ENCODE measurements at places on chromosomes 12 and 14.

DNA sequence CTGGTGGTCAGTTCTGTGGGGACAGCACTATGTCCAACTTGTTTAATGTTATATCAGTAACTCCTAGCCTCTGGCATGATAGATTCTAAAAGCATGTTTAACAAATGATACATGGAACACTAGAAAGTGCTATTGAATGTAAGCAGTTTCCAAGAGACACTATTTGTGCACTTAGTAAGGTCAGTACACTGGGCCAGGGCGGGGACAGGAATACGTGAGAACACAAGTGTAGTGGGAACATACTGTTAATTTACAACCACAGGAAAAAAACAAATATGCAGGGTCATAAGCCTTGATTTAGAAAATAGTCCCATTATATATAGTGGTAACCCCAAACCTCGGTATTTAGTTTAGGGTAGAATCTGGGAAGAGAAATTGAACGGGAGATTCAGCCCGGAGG lies 88.9 kb upstream of the SLC38A2 start:
- DNase-seq: no peak

DNA sequence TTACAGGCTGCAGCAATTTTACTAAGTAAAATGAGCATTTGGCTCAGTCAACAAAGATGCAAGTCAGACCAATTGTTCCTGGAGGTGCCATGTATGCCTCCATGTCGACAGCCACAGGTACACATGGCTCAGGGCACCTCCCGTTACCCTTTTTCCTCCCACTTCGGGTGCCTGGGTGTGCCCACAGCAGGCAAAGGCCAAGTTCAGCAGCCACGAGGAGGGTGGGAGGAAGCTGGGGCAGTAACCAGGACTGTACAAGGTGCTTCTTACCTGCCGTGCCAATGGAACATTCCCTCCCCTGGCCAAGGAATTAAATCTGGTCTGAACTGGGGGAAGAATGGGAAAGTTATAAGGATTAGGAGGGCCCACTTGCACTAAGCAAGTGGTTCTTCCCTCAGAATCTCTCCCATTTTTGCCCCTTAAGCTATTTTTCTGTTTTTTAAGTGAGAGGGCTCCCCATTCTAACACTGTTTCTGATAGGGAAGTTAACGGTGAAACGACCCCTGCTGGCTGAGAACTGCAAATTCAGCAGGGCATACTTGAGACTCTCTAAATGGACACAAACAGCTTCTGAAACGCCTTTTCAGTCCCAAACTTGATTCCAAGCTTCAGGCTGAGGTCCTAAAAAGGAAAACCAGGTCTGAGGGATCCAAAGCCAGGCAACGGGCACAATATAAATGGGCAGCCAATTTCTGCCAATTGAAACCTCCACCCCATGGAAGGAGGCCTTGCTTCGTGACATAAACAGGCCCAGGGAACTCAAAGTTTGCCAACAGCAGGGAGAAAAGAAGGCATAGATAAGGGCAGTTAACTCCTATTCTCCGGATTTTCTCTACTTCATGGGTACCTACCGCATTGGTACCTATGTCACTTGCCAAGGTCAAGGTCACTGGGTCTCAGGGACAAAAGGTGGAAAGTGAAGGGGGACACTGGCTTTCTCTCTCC lies 24.8 kb downstream of the CLECL1 start:
- DNase-seq: peak; percentile 59

DNA sequence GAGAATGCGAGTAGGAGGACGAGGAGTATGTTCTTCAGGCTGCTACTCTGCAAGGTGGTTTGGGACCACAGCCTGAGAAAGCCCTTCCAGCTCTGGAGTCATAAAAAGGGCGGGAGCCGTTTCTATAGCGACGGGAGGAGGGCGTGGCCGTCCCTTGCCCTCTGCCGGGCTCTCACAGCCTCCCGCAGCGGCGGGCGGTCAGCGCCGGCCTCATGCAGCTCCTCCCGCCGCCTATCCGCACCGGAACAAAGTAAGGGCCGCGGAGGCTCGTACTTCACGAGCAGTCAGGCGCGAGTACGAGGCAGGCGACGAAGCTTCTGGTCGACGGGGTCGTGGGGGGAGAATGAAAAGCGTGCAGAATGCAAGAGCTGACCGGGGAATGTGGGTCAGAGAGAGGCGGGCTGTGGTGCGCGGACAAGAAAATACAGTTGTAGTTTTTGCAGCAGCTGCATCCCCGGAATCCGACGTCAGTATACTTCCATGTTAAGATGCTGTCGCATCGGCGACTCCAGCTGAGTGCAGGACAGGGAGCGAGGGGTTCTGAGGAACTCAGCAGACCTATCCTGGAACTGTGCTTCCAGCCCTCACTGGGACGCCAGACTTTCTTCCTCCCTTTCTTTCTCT lies at the start of gene DYRK4:
Gene DYRK4, plus strand, starts transcription at position 175 of the 624 bp plus-strand sequence. Its CDS starts 38 bp downstream, at position 213.
- DNase-seq: no peak

DNA sequence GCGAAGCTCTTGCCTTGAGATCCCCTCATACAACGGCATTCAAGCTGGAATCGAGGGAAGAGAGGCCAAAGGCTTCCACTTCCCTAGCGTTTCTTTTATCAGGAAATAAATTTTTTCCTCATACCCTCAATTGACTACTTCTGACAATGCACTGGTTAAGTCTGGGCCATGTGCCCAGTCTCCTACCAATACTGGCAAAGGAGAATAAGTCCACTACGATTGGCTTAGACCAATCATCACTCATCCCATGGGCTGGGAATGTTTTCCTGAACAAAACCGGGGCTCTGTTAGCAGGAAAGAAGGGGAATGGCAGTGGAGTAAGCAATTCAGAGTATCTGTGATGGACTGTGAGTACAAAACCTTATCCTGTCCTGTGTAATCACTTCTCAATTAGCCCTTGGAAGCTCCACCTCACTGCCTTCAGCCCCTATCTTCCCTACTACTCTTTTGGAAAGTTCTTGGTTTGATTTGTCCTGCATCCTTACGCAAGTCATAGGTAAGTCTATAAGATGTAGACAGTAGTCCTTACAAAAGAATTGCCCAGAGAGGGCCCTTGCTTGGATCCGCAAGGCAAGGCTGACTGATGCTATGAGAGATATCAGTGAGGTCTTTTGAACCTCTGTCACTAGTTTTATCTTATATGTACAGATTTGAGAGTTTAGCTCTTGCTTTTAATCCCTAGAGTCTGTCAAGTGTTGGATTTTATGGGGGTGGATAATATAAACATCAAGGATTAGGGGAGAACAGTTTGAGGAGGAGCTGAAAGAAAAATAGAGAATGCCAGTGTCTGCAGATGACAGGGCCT lies 36.3 kb upstream of the CDK17 start:
- no peak for DNase-seq

GRCh38 chr12:44819884-44820283 lies 56.2 kb downstream of the NELL2 start:
- no peak for DNase-seq

DNA sequence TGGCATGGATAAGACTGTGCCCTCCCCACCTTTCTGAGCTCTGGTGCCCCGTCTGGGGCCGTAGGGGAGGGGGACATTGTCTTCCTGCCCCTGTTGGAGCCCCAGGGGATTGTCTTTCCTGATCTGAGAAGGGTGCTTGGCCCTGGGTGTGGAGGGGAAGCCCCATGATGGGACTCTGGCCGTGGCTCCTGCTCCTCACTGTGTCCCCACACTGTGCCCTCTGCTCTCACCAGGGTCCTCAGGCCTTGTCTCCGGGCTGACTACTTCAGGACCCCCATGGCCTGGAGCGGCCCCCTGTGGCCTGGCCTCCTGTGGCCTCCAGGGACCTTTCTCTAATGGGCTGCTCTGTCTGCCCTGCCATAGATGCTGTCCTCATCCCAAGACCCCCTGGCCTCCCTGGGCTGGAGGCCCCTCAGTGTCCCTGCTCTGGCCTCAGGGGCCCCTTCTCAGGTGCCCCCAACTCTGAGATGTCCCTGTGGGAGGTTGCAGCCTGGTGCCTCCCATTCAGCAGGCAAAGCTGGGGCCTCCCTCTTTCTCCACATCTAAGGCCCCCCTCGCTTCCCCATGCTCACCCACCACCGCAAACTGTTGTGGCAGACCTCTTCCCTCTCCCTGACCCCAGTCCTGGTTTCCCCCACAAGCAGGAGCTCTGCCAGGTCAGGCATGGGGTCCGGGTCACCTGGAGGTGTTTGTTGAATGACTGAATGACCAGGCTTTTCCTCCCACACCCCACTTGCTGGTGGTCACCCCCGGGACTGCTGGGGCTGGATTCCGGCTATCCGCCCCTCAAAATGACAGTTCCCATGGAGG lies 4.0 kb downstream of the KIF26A start:
- DNase-seq: no peak

GRCh38 chr12:99259040-99259934 lies 388.3 kb upstream of the GARIN6 start:
- DNase-seq: no peak

DNA sequence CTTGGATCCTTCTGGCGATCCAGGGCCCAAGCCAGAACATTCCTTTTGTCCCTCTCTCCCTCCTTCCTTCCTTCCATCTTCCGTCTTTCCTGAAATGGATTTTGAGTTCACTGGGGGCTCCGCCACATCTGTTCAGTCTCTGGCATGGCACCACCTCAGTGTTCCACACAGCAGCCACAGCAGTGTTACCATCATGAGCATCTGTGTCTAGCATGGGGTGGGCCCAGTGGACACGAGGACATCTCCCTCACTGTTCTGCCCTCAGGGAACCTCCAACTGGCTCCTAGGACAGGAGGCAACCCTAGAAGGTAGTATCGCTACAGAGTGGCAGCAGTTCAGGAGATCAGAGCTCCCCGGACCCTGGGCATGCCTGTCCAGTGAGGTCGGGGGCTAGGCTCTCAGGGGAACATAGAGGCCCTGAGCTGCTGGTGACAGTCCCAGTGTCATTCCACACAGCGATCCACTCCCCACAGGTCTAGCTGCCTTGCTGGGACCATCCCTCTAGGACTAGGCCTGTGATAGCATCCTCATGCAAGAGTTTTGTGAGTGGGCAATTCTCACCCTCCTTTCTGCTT lies 59.0 kb downstream of the GALNT16 start:
- DNase-seq: no peak

GRCh38 chr12:45611061-45611460 lies 118.4 kb upstream of the ARID2 start:
- no peak for DNase-seq

DNA sequence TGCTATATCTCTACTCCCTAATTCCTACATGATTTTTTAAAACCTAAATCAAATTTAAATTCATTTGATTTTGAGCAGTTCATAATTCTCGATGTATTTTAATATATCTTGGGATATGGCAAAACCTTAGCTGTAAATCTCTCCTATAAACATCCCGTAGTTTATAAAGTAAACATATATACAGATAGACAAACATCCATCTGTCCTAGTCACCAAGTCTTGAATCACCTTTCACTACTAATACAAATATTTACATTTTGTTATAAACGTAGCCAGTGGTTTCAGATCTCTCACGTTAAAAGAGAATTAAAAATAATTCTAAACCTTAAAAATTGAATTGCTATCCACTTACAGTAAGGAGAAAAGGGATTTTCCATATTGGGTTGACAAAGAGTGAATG lies 107.0 kb downstream of the TSHR start:
- no peak for DNase-seq

- no peak for DNase-seq
These were observed 45.3 kb upstream of the MTERF2 start for GRCh38 chr12:107032266-107032665.

DNA sequence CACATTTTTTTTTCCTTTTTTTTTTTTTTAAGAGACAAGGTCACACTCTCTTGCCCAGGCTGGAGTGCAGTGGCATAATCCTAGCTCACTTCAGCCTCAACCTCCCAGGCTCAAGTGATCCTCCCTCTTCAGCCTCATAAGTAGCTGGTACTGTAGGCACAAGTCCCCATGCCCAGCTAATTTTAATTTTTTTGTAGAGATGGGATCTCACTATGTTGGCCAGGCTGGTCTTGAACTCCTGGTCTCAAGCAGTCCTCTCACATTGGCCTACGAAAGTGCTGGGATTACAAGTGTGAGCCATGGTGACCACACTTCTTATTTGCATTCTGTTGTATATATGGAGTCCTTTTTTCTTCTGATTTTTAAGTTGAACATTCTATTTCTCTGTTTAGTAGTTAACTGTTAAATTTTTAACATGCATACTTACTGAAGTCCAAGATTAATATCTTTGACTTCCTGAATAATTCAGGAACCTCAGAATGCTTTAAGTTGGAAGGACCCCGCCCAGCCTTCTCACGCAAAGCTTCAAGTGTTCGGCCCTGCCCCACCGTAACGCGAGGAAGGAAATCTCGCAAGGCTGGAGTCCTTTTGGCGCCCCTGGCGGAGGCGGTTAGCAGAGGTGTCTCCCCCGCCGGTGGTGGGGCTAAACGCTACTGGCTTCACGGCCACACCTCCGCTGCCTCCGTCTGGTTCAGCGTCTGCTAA lies 21.6 kb downstream of the SPATS2 start:
- DNase-seq: no peak
